ENCODE measurements at places on chromosomes 1 and 21.

GRCh38 chr1:22540337-22540736, 23.0 kb upstream of the EPHA8 start:
- no peak for DNase-seq

DNA sequence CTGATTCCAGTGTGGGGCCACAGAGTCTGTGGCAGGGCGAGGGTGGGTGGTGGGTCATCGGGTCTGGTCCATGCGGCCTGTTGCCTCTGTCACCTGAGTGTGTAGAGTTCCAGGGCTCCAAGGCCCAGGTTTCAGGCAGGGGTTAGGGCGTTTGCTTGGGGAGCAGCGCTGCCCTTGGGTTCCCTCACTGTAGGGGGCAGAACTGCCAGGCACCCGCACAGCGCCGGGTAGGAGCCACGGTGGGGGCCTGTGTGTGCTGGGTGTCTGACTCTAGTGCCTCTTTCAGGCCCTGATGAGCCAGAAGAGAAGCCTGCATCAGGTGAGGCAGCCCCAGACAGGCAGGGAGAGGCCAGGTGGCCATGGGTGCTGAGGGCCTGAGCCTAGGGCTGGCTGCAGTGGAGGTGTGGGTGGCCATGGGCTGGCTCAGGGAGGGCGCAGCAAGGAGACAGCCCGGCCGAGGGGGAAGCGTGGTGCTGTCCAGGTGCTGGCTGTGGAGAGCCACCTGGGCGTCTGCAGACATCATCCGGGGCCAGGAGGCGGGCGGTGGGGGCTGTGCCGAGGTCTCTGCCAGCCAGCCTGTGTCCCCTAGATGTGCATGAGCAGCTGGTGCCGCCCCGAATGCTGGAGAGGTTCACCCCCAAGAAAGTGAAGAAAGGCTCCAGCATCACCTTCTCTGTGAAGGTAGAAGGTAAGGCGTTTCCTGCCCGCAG, 72.3 kb downstream of the TRIM11 start:
- no peak for DNase-seq

DNA sequence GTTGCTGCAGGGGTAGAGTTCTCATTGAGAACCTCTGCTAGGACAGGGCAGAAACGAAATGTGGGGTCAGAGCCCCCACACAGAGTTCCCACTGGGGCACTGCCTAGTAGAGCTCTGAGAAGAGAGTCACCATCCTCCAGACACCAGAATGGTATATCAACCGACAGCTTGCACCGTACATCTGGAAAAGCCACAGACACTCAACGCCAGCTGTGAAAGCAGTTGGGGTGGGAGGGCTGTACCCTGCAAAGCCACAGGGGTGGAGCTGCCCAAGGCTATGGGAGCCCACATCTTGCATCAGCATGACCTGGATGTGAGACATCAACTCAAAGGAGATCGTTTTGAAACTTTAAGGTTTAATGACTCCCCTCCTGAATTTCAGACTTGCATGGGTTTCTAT, 284.0 kb upstream of the DEPDC1 start:
- no peak for DNase-seq

GRCh38 chr21:14995226-14995625, 69.6 kb downstream of the NRIP1 start:
- no peak for DNase-seq

DNA sequence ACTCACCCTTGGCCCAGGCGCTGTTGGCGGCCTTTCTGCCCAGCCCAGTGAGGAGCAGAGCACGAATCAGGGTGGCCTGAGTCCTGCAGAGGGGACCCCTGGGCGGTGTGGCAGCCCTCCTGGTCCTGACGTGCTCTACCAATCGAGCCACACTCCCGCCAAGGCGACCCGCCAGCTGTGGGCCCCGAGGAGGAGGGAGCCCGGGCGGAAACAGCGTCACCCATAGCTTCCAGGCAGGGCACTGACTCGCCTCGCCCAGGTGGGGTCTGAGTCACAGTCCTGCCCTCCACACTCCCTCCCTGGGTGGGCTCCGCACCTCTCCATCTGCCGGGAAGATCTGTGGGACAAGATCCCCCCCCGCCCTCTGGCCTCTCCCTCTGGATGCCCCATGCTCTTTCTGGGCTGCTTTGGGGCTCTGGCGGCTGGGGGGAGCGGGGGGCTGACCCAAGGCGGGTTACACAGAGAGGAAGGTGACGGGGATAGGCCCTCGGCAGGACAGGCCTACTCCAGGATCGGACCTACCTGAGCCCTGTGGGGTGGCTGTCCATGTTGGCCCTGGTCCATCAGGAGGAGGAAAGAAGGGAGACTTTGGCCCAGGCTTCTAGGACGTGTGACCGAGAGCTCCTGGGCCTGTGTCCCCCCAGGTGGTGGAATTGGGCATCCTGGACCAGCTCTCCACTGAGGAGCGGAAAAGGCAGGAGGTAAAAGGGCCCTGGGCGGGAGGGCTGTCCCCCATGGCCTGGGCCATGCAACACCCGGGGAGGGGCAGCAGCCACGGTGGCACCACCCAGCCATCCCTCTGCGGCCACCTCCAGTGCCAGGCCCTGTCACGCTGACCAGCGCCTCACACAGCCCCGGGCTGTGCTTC, 14.0 kb downstream of the ARHGEF16 start:
- no peak for DNase-seq
